ENCODE measurements at places on chromosomes 1 and 21.

- DNase-seq = no peak
Measured at GRCh38 chr1:167465018-167465417, 53.3 kb downstream of the CD247 start.

- DNase-seq = no peak
Measured at GRCh38 chr1:226424221-226425003, 16.5 kb upstream of the PARP1 start.

- no peak for DNase-seq
Measured at GRCh38 chr1:73604739-73605138, 593.2 kb downstream of the LRRIQ3 start.

- no peak for DNase-seq
Measured at GRCh38 chr1:158654086-158654485, 32.4 kb downstream of the SPTA1 start.

DNA sequence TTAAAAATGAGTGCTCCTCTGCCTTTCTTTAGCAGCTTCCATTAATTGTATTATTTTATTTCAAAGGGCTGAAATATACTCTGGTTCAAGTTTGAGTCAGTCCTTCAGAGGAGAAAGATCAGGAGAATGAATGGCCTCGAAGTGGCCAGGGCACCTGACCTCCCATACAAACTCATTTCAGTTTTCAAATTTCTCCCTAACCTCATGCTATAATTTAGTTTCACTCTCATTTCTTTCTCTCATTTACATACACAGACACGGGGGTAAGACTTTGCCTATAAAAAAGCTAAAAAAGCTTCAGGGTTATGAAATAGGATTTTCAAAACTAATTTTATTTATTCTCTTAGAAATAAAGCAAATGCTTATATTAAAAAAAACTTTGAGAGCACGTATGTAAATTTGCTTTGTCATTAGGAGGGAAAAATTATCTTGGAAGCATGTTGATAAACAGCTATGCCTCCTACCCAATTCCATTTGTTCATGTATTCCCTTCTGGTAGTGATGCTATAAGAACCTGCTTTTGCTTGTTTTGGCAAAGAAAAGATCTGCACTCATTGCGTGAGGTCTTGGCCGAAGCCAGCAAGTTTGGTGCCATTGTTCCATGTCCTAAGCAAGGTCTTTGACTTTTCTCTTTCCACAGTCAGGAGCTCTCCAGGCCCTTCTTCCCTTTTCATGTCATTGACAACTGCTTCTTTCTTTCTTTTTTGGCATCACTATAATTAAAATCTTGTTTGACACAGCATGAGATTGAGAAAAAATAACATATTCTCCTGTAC lies 80.4 kb upstream of the LRRC53 start:
- no peak for DNase-seq

GRCh38 chr1:202964791-202965410 lies 2.2 kb downstream of the CYB5R1 start:
- no peak for DNase-seq

- peak; percentile 11 for DNase-seq
Measured at GRCh38 chr1:99004254-99004860, 304 bp downstream of the PLPPR5 start.

DNA sequence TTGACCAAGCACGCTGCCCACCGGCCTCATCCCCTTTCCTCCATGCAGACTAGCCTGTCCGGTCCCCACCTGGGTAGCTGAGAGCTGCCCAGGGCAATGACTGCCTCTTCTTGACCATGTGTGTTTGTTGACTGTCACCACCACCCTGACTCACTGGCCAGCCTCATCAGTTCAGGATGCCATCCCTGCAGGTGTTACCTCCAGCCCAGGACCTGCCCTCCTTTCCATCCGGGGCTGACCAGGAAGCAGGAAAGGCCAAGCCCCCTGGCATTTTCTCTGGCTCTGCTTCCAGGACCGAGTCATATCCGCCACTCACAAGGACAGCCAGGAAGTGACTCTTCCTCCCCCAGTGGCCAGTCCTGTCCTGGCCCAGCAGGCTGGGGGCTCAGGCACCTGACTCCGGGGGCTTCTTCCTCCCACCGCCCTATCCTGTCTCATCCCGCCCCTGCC lies 17.1 kb downstream of the EPHA2 start:
- DNase-seq = no peak

Measured in stimulated activated CD4-positive, alpha-beta T cell treated with anti-CD3 and anti-CD28 coated beads, Interleukin-15, amount 100 ng/mL, for 1 hour (primary cell).